ENCODE measurements at places on chromosomes 16 and 17. TPM values are rescaled to one million over a fixed set of nuclear protein-coding genes. Genes with fewer than 3 reads are reported as not detected.

The DNAJA2 gene
- 48.5 TPM for total RNA-seq

The TAC4 gene
- not detected for total RNA-seq

The GNG13 gene
- not detected for total RNA-seq

The DNAAF1 gene
- 1.1 TPM for total RNA-seq

The SLC4A1 gene
- total RNA-seq, result not detected

The CFAP119 gene
- 6.7 TPM for total RNA-seq

The CBFA2T3 gene
- 0.78 TPM for total RNA-seq

GRCh38 chr16:31361201-31362110, 6.5 kb downstream of the ITGAX start:
- H3K4me1 ChIP-seq, result no peaks in the 10 kb centered on the region
- no peak overlapping the region for H3K4me3 ChIP-seq
- H3K36me3 ChIP-seq, result no peaks in the 10 kb centered on the region
- DNase-seq, result no peak

GRCh38 chr17:50952889-50953288, 86.7 kb upstream of the TOB1 start:
- no peaks in the 10 kb centered on the region for H3K27me3 ChIP-seq
- H3K4me1 ChIP-seq, result peaks cover 43% of the 10 kb centered on the region
- H3K4me3 ChIP-seq, result no peak overlapping the region
- no peak overlapping the region for H3K27ac ChIP-seq
- no peak for DNase-seq

GRCh38 chr17:58414596-58414997, 2.7 kb downstream of the RNF43 start:
- no peaks in the 10 kb centered on the region for H3K4me1 ChIP-seq
- no peak overlapping the region for H3K4me3 ChIP-seq
- no peaks in the 10 kb centered on the region for H3K36me3 ChIP-seq
- DNase-seq, result no peak
- H3K27me3 ChIP-seq, result no peaks in the 10 kb centered on the region
- no peak overlapping the region for H3K27ac ChIP-seq

DNA sequence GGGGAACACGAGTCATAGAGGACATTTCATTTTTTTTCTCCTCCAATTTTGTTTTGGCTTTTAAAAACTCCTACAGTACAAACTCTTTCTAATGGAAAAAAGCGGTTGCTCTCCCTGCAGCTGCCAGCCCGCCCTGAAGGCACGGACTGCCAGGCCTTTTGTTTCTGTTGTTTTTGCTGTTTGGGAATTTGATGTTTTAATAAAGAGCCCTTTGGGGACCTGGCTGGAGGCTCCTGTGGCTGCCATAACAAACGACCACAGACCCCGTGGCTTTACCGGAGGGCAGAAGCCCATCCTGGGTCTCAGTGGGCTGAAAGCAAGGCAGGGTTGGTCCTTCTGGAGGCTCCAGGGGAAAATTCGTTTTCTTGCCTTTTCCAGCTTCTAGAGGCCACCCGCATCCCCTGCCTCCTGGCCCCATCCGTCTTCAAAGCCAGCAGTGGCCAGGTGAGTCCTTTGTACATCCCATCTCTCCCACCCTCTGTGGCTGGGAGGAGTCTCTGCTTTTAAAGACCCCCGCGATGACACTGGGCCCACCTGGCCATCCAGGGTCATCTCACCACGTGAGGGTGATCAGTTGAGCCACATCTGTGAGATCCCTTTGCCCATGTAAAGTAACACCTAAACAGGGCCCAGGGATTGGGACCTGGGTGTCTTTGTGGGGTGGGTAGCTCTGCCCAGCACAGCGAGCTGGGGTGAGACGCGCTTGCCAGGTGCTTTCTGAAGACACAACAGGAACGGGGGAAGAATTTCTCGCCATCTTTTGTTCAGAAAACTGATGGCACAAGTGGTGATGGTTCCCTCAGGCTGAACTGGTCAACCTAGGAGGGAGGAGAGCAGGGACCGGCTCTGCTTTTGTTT, 113.9 kb downstream of the BANP start:
- H3K4me3 ChIP-seq, result no peak overlapping the region
- no peaks in the 10 kb centered on the region for H3K36me3 ChIP-seq
- no peaks in the 10 kb centered on the region for H3K27me3 ChIP-seq

GRCh38 chr17:60671482-60671881, 6.2 kb upstream of the BCAS3 start:
- peaks cover 2% of the 10 kb centered on the region for H3K4me1 ChIP-seq
- H3K4me3 ChIP-seq, result no peak overlapping the region
- H3K27ac ChIP-seq, result no peak overlapping the region
- no peaks in the 10 kb centered on the region for H3K27me3 ChIP-seq

Measured in tibial nerve (tissue), 4 donors.